NCI-H1105 (cell line): ENCODE measurements at places on chromosomes 12 and 14.

GRCh38 chr14:30869551-30870155, 4.7 kb upstream of the COCH start:
- no peak for DNase-seq

GRCh38 chr12:82605115-82605514, 81.6 kb upstream of the TMTC2 start:
- no peak for DNase-seq

- no peak for DNase-seq
Measured at GRCh38 chr12:124326871-124327270, 32.0 kb downstream of the RFLNA start.

- DNase-seq = no peak
Measured at GRCh38 chr14:105589161-105589925, 63.0 kb downstream of the TMEM121 start.

- DNase-seq = peak; percentile 64
Measured at GRCh38 chr14:60184146-60184904, 19.1 kb upstream of the DHRS7 start.

DNA sequence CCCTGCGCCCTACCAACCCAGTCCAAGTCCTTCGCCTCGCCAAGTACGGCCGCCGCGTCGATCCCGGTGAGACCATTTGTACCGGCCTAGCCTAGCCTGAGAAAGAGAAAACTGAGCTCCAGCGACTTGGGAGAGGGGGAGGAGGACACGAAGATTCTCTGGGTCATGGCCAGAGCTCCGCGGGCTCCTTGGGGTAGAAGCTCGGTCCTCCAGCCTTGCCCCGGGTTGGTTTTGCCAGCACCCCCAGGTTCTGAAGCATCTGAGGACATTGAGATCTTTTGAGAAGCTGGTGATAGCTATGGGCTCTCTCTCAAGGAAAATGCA, 7.3 kb downstream of the LHX5 start:
- DNase-seq = no peak

- no peak for DNase-seq
Measured at GRCh38 chr14:92960706-92961566, 38.0 kb downstream of the CHGA start.

DNA sequence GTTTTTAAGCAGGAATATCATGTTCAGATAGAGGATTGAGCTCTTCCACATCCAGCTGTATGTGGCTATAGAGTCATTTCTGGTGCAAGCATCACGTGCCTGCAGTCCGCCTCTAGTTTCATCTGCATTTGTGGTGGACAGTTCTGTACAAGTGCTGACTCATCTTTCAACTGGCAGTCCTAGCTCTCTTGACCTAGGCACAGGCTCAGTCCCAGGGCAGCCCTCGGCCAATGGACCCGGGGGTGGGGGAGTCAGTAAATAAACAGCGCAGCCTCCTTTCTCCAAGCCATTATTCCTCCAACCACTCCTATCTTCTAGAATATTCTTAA, 41.8 kb upstream of the FRMD6 start:
- DNase-seq = no peak

DNA sequence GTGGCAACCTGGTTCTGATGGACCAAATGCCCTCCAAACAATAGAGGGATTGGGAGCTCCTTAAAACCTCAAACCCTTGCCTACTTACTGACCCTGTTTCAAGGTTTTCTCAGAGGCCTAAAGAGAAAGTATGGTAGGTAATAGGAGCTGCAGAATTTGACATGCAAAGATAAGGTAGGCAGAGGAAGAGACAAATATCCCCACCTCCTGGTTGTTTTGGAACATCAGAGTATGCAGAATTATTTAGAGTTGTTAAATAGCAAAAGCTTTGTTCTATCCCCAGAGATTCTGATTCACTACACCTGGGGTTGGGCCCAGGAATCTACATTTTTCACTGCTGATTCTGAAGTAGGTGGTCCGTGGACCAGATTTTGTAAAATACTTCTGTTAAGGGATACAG, 421.2 kb downstream of the SOX5 start:
- DNase-seq = no peak

DNA sequence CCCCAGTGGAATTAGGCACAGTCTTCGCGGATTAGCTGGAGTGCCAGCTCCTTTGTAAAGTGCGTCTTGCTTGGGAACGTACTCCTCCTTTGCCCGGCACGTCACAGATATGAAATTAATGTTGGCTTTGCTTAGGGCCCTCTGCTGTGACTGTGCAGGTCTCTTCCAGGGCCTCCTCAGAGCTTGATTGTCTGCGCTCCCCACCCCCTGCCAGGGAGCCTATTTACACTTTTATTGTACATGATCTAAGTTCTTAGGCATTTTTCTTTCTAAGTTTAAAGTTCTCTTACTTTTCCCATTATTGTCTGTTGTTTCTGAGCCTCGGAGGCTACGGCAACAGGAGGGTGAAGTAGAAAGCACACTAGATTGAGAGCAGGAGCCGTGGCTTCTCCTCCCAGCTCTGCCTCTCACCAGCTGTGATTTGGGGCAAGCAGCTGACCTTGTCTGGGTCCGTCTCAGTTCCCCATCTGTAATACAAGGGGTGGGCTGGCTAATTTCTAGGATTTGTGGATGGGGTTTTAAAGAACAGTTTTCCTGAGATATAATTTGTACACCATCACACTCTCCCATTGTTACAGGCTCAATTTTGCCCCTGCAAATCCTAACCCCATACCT, 81.8 kb downstream of the TSPAN9 start:
- no peak for DNase-seq

- DNase-seq = no peak
Measured at GRCh38 chr14:73500360-73500759, 9.6 kb downstream of the RIOX1 start.

DNA sequence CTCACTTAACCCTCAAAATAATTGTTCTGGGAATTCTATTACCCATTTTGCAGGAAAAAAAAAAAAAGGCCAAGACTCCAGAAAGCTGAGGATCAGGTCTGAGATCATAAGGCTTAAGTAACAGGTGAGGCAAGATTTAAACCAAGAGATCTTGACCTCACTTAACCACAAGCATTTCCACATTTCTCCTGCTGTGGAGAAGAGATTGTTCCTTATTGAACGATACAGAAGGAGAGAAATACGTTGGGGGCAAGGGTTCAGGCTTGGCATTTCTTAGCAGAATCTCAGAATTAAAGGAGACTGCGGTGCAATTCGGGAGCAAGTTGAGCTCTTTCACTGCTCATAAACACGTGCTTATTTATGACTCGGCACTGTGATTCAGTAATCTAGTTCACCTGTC, 885.3 kb upstream of the TMEM132C start:
- DNase-seq = no peak

DNA sequence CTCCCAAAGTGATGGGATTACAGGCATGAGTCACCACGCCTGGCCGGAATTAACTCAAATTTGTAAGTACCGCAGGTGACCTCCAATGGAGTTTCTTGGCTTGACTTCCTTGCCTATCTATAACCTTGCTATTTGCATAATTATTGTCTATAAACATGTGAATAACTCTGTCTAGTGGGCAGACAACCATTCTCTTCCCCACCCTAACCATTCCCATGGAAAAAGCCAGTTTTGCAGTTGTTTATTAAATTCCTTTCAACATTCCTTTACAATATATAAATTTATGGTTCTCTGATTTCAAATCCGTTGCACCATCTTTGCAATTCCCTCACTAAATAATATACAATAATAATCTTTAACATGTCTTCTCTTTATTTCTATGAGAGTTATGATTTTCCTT, 61.0 kb upstream of the ZDHHC17 start:
- DNase-seq = no peak

DNA sequence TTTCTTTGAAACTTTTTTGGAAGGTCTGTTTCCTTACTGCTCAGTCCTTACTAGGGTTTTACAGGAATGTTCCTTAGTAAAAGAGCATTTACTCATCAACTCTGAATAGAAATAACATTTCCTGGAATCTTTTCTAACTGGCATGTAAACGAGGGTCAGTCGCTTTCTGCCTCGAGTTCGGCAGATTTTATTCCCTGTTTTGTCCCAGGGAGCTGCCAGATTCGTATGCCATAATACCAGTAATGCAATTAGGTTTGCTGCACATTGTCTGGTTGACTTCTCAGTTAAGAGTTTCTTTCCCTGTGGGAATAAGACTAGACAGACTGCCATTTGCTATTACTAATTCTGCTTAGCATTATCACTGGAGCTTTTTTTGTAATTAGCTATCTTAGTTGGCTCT, 91.9 kb downstream of the VRK1 start:
- DNase-seq = no peak

DNA sequence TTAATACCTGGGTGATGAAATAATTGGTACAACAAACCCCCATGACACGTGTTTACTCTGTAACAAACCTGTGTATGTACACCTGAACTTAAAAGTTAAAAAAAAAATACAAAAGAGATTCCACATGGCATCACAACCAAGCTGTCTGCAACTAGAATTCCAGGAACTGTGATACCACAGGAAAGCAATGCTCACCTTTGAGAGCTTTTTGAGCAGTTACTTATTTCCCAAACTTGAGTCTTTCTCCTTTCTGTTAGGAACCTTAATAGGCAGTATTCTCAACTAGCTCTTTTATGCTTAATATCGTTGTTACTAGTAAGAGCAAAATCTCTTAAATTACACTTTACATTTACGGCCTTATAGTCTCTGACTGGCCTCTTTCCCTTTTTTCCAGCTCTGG, 15.2 kb downstream of the PTHLH start:
- DNase-seq = no peak

DNA sequence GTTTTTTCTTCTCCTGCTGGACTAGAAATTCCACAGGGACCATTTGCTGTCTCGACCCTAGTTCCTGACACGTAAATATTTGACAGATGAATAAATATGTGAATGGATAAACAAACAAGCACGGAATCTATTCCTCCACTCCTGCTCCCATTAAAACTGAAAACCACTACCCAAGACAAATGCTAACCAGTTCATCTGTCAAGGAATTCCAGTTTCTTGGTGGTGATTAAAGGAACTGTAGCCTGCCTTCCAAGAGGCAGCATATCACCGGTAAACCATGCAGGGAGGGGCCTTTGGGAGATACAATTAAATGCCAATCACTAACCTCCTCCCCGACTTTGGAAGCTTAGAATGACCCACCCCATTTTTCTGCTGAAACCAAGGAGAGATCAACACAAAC, 95.4 kb downstream of the TTC7B start:
- DNase-seq = no peak

- DNase-seq = no peak
Measured at GRCh38 chr12:70885956-70886355, 34.6 kb downstream of the PTPRR start.

DNA sequence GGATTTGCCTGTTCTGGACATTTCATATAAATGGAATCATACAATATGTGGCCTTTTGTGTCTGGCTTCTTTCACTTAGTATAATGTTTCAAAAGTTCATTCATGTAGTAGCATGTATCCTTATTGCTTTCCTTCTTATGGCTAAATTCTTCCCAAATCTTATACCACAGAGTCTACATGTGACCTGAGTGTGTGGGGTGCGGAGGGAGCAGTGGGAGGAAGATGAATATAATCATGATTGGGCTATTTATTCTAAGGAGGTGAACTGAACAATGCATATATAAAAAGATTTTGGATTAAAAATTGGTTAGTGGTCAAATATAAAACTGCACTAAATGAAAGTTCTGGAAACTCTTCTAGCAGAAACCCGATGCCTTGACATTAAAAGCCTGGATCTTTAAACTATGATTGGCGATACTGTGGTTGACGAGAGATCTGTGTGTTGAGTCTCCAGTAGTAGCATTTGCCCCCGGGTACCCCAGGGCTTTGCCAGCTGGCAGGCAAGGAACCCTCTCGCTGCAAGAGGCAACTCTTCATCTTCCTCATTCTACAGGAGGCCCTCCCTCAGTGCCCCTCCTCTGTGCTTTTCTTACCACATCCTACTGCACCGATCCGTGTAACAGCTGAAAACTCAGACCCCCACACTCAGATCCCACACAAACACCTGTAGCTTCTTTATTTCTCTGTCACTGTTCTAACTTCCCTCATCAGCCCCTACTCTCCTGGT, 2.6 kb downstream of the CYP46A1 start:
- DNase-seq = no peak

GRCh38 chr14:63212209-63212608, 8.0 kb downstream of the RHOJ start:
- DNase-seq = no peak

DNA sequence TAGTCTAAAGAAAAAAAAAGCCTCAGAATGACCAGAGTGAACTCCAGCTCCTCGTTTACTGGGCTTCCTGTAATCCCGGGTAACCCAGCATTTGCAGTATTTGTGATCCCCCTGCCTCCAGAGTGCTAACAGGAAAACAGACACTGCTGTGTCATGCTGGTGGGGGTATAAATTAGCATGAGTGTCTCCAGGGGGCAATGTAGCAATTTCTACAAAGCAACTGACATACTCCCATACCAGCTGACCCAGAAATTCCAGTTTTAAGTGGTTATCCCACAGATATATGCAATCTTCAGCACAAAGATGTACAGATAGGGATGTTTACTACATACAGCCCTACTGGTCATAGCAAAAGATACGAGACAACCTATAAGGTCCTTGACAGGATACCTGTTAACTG, 18.8 kb downstream of the TTC7B start:
- DNase-seq = no peak

DNA sequence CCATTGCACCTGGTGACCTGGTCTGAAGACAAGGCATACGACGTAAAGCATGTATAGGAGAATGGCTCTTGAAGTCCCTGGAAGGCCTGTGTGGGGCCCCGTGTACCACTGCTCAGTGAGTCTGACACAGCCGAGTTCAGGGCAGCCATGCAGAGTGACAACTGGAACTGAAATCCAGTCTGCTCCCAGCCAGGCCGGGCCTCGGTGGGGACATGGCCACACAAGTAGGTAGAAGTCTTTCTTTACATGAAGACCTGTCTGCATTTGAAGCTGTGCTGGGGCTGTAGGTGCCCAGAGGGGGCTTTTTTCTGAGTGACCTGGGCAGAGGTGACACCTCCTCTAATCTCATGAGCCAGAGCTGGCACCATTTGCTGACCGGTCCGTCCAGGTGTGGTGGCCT, 35.7 kb downstream of the ADGRD1 start:
- DNase-seq = no peak

DNA sequence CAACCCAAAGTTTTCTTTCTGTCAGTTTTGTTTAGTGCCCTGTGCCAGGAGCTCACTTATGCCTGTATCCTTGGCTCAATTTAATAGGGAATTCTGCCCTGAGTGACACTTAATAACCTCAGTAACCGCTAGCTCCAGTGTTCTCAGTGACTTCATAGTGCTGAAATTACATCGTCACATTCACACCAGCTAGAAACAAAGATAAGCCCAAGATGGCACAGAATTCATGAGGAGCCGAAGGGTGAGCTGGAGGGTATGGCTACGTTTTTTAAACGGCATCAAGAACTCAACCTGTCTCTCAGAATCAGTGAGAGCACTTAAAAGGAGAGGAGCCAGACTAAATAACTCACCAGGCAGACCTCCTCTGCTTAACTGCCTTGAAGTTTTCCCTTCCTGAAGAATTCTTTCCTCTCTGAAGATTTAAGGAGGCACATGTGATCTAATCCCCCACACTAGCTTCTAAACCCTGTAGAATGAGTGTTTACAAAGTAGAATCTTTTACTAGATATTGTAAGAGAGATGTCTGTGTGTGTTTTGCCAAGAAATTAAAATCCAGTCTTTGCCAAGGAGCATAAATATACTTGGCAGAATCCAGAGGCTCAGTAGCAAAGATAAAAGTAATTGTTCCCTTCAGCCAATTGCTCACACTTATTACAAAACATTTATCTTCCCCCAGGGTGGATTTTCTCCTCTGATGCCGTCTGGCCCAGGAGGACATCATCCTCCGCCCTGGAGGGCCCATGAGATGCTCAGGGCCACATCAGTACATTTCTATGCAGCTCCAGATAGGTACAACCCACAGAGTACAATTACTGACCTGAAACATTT, 37.3 kb downstream of the PTGER2 start:
- peak; percentile 20 for DNase-seq
